ENCODE measurements at places on chromosomes 11 and 22.
A peak's percentile ranks its signal among the peaks of the same experiment; 100 is the strongest.

GRCh38 chr11:128707681-128708080, 13.8 kb downstream of the FLI1 start:
- no peak for DNase-seq

DNA sequence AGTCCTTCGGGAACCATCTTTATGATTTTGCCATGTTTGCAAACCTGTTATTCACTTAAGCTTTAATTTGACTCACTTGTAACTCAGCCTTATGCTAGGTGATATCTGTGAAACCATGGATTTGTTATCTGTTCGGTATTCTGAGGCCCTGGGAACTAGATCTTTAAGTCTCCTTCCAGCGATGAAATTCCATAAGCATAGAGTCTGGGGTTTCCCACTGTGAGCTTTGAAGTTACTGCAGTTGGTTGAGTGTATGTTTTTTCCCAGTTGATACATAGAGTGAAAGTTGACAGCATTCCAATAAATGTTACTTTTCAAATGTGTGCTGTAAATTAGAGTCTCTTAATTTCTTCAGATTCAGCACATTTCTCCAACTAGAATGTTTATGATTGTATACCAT, 66.9 kb downstream of the TNRC6B start:
- DNase-seq = no peak

- no peak for DNase-seq
These were observed 198.5 kb upstream of the MTNR1B start for GRCh38 chr11:92770981-92771380.

- DNase-seq = peak; percentile 52
These were observed 39.3 kb downstream of the PDGFB start for GRCh38 chr22:39205344-39206021.

GRCh38 chr11:122848186-122848585, 9.9 kb downstream of the CRTAM start:
- no peak for DNase-seq

Data from CD4-positive, alpha-beta T cell treated with Interferon gamma for 1 hour (primary cell).